Posterior cingulate gyrus (tissue), 11 donors: ENCODE measurements at places on chromosomes 6 and 20.

DNA sequence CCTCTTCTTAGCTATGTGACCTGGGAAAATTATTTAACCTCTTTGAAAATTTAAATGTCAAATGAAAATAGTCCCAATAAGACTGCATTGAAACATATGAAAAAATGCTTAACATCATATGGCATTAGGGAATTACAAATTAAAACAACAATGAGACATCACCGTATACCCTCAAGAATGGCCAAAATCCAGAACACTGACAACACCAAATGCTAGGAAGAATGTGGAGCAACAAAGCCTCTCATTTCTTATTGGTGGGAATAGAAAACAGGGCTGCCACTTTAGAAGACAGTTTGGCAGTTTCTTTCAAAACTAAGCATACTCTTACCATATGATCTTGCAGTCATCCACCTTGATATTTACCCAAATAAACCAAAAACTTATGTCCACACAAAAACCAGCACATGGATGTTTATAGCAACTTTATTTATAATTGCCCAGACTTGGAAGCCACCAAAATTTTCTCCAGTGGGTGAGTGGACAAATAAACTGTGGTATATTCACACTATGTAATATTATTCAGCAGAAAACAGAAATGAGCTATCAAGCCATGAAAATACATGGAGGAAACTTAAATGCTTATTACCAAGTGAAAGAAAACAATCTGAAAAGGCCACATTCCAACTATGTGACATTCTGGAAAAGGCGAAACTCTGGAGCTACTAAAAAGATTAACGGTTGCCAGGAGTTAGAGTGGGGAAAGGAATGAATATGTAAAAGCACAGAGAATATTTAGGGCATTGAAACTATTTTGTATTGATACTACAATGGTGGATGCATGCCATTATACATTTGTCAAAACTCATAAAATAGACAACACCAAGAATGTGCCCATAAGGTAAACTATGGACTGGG is 459.9 kb downstream of the GRIK2 start:
- DNase-seq, result no peak

DNA sequence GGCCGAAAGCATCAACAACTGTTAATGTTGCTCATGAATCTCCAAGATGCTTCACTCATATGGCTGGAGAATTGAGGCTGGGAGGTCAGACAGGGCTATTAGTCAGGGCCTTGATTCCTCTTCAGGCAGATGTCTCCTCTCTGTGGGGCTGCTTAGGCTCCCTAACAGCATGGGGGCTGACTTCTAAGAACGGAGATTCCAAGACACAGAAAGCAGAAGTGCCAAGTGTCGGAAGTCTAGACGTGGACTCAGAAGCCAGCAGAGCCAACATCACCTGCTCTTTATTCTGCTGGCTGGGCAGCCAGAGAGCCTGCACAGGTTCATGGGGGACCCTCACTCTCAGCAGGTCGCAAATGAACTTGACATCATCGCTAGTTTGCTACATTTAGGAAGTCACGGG is 279.8 kb downstream of the CDH26 start:
- DNase-seq, result no peak

- DNase-seq, result no peak
Observed at GRCh38 chr6:157312757-157313156, 10.6 kb downstream of the TMEM242 start.

GRCh38 chr20:51346686-51347485 is 195.6 kb downstream of the NFATC2 start:
- DNase-seq, result no peak

- no peak for DNase-seq
Observed at GRCh38 chr6:21981235-21981833, 315.5 kb downstream of the PRL start.

DNA sequence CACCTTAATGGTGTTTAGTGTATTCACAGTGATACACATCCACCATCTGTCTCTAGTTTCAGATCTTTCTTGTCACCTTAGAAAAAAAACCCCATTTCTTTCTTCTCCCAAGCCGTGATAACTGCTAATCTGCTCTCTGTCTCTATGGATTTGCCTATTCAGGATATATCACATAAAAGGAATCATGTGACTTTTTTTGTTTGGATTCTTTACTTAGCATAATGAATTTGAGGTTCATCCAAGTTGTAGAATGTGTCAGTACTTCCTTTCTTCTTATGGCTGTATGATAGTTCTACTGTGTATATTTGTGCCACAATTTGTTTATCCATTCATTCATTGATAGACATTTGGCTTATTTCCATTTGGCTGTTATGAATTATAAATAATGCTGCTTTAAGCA is 57.1 kb downstream of the ITCH start:
- DNase-seq, result no peak
